Stimulated activated CD4-positive, alpha-beta T cell treated with anti-CD3 and anti-CD28 coated beads, Interleukin-1b, Interleukin-23, amount 100 ng/mL, for 1 hour (primary cell): ENCODE measurements at places on chromosomes 1 and 21.

DNA sequence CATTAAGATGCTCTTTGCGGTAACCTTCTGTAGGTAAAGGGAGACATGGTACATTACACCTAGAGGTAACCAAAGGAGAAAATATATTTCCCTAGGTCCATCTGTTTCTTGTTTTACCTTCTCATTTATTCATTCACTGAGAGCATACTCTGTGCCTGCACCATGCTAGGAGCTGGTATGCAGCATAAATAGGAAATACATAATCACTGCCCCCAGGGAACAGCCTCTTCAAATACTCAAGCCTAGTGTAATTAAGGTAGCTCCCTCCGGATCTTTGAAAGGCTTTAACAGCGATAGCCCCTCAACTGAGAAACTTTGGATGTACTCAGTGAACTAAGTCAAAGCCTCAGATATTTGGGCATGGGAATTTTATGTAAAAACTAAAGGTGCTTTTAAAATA, 123.6 kb downstream of the GABPA start:
- DNase-seq, result no peak

DNA sequence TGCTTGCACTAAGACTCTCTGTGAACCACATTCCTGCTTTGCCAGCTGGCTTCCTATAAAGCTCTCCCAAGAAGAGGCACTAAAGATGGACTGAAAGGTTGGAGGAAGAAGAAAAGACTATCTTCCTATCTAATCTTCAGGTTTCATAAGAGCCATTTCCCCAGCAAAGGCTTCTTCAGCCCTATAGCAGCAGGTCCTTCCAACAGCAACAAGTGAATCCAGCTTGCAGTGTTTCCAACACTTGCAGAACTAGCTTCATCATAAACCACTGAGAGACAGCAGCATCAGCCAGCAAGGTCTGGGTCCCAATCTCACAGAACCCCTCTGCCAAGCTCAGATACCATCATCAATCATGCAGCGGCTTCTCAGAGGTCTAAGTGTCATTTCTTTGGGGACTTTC, 28.1 kb downstream of the FOXJ3 start:
- DNase-seq, result no peak

GRCh38 chr1:94600556-94600955, 59.0 kb upstream of the F3 start:
- DNase-seq, result no peak

DNA sequence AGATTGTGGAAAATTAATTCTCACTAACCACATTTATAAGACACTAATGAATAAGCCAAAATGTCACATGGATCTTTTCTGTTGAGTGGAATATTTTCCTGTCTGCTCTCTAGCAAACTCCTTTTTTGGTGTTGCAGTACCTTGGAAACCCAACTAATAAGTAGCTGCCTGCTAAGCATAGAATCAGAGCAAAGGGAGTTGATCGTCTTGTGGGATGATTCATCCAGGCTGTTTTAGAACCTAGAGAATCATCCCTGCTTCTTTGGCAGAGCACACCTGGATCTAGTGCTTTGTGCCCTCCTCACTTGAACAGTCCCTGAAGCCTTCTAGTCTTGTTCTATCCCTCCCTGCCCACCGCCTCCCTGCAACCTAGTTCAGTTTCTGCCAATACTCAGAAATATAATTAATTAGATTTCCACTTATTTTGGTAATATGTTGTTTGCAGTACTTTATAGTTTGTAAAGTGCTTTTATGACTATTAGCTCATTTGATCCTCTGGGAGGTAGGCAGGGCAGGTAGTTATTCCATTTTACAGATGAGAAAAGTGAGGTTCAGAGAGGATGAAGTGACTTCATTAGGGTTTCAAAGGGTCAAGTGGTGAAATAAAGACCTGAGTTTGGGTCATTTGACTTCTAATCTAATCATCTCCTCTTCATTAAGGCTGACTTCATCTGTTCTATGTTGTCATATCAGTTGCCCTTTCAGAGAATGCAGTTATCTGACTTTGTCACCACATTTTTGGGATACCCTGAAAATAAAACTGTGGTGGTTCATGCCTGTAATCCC, 2.5 kb downstream of the AGO4 start:
- DNase-seq, result no peak

DNA sequence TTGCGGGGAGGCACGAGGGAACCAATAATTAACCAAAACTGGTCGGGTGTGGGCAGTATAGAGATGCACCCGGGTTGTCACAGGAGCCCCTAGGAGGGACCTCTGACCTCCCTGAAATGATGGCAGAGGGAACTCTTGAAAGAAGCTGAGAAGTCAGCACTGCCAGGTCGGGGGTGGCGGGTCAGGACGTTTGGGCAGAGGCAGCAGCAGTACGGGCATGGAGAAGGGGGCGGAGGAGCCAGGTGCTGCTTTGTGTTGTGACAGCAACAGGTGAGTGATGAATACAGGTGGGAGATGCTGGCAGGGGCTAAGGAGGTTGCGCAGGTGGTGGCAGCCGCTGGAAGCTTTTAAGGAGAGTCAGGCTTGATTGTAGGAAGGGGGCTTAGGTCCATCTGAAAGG, 11.7 kb downstream of the TNFRSF1B start:
- no peak for DNase-seq

DNA sequence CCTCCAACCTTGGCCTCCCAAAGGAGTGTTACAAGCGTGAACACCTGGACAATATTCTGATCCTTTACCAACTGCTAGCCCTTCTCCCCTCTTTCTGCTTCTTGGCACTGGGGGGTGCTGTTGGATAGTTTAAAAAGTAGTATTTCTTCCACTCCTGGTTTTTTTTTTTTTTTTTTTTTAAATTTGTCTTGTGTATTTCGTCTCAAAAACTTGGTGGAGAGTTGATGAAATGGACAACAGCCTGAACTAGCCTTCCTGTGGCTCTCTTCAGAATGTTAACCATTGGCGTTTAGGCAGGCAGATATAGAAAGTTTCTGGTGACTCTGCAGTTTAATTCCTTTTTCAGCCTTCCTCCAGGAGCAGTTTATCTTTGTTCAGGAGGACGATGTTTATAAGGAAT, 69.7 kb upstream of the USP24 start:
- DNase-seq, result no peak

GRCh38 chr1:37306461-37306860, 167.9 kb upstream of the ZC3H12A start:
- DNase-seq, result no peak

- no peak for DNase-seq
Observed at GRCh38 chr1:31944205-31945089, 6.3 kb upstream of the PTP4A2 start.

- DNase-seq, result no peak
Observed at GRCh38 chr1:234246638-234247116, 126.6 kb upstream of the COA6 start.

DNA sequence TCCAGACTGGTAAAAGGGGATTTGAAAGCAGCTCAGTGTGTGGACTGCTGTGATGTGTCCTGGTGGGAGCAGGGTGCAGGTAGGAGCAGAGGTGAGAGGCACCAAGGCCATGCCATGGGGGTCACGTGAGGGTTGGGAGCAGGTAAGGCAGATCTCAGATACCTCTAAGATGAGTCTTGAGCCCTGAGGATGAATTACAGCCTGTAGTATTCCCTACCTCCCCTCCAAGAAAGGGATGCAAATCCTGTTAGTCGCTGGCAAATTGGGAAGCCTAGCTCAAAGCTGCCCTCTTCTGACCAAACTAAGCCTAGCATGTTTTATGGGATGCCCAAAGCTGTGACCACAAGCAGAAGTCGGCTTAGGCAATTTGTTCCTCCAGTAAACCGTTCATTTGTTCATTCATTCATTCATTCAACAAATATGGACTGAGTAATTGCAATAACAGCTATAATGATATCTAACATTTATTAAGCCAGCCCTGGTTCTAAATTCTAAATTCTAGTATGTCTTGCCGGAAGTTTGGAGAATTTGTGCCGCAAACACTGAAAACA, 3.9 kb upstream of the NUAK2 start:
- DNase-seq, result no peak

GRCh38 chr1:88650676-88651418, 33.2 kb upstream of the PKN2 start:
- no peak for DNase-seq

GRCh38 chr1:113677250-113678158, 81.8 kb downstream of the PHTF1 start:
- no peak for DNase-seq

- no peak for DNase-seq
Observed at GRCh38 chr1:196193896-196194559, 414.2 kb downstream of the KCNT2 start.

- DNase-seq, result no peak
Observed at GRCh38 chr21:26844258-26845065, 747 bp downstream of the ADAMTS1 start.

GRCh38 chr1:64906447-64906846, 59.9 kb downstream of the JAK1 start:
- no peak for DNase-seq

- no peak for DNase-seq
Observed at GRCh38 chr1:40630488-40631223, 34.8 kb downstream of the RIMS3 start.

DNA sequence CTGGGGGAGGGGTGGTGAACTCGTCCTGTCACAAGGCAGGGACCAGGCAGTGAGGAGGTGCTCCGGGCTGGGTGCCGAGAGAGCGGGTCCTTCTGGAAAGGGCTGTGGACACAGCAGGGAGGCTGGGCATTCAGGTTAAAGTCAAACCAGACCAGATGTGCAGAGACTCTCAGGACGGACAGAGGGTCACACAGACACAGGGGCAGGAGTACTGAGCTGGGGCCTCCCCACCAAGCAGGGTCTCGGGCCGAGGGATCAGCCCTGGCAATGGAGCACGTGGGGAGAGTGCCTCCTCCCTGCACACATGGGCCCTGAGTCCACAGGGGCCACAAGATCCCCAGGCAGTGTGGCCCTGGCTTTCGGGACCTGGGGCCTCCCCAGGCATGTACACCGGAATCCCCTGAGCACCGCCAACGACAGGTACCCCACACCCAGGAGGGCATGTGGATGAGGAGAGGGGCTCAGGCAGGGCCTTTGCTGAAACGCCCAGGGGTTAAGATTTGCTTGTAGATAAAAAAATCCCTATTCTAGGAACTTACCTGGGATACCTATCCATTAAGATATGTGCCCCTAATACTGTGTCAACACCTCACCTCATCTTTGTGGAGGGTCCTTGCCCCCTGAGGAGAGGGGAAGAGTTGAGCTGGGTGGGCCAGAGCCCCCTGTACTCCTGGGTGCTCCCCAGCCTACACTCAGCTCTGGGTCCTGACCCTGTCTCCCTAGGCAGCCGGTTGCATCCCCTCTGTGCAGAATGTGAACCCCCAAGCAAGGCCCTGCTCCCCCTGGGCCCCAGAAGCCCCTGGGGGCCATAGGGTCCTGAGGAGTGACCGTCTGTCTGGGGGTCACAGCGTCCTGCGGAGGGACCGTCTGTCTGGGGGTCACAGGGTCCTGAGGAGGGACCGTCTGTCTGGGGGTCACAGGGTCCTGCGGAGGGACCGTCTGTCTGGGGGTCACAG, 46.9 kb upstream of the ADARB1 start:
- DNase-seq, result no peak

DNA sequence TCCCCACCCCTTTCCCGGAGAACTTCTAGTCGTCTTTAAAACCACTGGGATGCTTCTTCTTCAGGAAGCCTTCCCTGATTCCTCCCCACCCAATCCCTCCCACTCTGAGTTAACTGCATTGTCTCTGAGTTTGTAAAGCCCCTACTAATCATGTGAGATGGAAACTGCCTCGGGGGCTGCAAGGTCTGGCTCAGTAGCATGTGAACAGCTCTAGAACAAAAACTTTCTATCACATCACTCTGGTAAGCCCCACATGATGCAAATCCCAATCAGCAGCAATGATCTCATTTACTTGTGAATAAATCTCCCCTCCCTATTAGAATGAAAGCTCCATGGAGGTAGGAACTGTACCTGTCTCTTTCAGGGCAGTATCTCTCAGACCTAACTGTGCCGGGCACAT, 141.0 kb upstream of the JUN start:
- no peak for DNase-seq

DNA sequence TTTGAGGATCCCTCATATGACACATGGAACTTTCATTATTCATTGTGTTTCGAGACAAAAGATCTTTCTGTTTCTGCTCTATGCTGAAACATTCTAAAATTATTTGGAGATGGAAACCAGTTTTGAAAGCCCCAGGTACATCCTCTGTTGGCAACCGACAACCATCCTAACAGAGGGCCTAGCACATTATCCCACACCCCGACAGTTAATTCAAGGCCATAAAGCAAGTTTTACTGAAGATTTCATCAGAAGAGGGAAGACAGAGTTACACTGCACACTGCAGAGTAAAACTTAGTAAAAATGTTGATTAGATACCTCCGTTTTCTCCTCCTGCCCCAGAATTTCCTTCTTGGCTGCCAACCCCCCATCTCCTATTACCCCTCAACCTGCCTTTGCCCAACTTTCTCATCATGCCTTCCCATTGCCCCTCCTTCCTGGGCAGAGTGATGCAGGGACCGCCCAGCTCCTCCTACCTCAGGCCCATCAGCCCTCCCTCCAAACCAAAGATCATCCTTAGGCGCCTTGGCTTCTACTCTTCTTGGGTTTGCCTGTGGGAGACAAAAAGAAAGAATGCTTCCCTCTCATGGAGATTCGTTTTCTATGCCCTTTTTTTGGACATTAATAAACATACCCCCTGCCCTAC, 52.9 kb upstream of the CITED4 start:
- no peak for DNase-seq

DNA sequence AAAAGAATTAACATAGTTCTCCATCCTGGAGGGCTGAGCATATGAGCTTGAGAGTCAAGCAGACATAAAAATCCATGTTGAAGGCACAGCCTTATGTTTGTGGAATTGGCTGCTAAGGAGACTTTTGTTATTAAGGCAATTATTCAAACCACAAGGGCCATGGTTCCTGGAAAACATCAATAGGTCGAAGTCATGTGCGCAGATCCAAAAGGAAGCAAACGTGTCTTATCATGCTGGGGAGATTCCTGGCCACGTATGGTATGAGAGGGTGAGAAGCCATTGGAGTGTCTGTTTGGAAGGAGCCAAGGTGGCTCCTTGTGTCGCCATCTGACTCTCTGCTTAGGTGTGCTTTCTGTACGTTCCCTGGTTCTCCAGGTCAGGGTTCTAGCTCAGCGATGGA, 61.8 kb upstream of the COA6 start:
- no peak for DNase-seq
